Left kidney (tissue), 8 donors: ENCODE measurements at places on chromosomes 4 and X.

DNA sequence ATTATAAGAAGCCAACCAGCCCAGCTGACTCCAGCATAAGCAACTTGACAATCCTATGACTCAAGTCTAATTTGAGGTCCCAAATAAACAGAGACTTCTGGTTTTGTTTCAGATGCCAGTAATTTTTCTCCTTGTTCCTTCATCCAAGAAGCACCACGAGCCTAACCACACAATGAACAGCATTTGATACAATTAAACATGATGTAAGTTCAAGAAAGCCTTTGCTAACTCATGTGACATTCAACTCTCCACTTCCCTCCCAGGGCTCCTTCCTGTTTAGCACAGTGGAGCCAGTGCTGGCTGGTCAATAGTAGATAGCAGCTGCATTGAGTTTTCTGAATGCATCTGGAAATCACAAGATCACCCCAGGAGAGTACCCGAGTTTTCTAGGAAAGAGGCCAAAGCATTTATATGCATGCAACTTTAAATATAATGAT is 206.3 kb downstream of the ARHGAP24 start:
- no peak for DNase-seq

DNA sequence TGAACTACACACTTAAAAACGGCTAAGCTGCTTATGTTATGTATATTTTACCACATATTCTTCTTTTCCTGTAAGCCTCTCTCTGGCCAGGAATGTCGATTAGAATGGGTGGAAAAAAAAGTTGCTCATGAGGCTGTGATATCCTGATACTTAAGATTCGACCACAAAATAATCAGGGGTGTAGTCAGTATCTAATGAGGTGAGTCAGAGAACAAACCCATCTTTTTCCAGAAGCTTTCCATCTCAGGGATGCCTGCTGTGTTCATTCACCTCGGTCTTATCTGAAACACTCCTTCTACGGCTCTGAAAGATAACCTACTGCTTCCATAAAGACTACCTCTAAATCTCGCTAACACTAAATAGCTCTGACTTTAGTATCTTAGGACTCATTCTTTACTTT is 142.7 kb upstream of the MAP3K15 start:
- DNase-seq, result no peak

DNA sequence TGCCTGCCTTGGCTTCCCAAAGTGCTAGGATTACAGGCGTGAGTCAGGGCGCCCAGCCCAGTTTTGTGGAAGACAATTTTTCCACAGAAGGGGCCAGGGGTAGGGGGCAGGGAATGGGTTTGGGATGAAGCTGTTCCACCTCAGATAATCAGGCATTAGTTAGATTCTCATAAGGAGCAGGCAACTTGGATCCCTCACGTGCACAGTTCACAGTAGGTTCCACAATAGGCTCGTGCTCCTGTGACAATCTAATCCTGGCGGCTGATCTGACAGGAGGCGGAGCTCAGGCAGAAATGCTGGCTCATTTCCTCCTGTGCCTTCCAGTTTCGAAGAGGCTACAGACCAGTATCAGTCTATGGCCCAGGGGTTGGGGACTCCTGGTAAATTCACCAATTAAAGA is 491.6 kb upstream of the AADAT start:
- no peak for DNase-seq

- no peak for DNase-seq
Observed at GRCh38 chr4:17531538-17532285, 16.7 kb downstream of the CLRN2 start.

DNA sequence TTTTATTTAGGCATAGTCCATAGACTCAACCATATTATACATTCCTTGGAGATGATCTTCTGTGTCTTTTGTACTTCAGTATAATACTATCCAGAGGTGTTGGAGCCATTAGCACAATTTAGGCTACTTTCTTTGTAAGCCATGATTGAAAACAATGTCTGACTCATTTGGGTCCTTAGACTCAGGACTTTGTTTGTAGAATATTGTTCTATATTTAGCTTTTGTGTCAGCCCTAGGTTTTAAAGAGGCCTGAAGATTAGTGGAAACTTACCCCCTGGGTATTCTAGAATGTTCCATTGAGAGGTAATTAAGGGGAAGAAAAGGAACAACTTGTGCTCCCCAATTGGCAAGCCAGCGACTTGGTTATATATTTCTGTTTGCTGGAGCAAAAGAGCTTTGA is 145.2 kb upstream of the SCML1 start:
- DNase-seq, result no peak

- DNase-seq, result no peak
Observed at GRCh38 chr4:116512552-116512951, 572.8 kb downstream of the TRAM1L1 start.
